ENCODE measurements at places on chromosomes 1 and 21.

DNA sequence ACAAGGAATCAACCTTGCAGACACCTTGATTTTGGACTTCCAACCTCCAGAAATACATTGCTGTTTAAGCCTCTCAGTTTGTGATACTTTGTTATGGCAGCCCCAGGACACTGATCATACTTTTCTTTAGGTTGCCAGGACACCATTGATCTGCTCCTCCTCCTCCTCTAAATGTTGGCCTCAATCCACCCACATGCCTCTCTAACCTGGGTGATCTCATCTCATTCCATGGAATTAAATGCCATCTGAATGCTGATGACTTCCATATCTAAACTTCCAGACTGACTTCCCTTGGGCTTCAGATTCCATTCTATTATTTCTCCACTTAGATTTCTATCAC lies 7.4 kb upstream of the PPP1R15B start:
- DNase-seq = no peak

- DNase-seq = no peak
These were observed 5.5 kb downstream of the CLCA4 start for GRCh38 chr1:86552376-86552775.

GRCh38 chr1:234844479-234845031 lies 234.6 kb upstream of the IRF2BP2 start:
- no peak for DNase-seq

DNA sequence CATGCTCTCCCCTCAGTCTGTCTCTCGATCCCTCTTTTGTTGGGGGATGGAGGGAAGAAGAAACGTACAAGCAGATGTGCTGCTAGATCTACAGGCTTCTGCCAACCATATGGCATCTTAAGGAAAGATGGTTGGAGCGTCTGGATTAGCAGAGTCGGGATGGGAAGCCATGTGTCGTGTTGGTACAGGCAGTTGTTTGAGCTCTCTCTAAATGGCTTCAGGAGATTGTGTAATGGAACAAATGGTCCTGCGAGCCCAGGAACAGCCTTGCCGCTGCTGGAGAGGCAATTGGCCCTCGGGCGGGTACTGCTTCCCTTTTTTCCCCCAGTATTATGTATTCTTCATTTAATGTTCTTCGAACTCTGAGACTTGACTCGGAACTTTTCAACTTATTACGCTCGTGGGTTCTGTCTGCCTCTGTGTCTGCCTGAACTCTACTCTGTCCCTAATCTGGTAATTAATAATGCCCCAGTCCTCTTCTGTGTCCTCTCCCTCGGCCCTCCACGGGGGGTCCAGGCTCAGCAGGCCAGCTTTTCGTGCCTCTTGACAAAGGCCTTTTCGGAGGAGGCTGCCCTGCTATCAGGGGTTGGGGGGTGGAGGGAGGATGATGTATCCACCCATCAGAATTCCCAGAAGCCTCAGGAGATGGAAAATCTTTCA lies 215.3 kb downstream of the SDCCAG8 start:
- DNase-seq = no peak

DNA sequence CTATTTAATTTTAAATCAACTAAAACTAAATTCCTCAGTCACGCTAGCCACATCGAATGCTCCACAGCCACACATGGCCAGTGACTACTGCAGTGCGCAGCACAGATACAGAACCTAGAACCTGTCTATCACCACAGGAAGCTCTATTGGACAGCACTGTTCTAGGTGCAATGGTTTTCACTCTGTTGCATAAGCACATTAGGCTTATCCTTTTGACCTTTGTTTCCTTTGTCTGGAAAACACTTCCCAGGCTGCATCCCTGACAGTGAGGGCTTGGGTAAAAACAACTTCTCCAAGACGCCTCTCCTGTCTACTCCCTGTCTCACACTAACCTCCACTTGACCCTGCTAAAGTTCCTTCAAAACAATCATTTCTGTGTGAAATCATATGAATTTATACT lies 33.6 kb upstream of the RAP1GAP start:
- DNase-seq = no peak

GRCh38 chr1:202957733-202958543 lies at the start of gene ADIPOR1:
TSS of gene ADIPOR1 (minus strand) at chr1:202958312. CDS start at chr1:202951070, 7,242 bp downstream.
- DNase-seq = peak; percentile 79

- no peak for DNase-seq
These were observed 19.7 kb downstream of the SLC2A1 start for GRCh38 chr1:42938645-42939615.

DNA sequence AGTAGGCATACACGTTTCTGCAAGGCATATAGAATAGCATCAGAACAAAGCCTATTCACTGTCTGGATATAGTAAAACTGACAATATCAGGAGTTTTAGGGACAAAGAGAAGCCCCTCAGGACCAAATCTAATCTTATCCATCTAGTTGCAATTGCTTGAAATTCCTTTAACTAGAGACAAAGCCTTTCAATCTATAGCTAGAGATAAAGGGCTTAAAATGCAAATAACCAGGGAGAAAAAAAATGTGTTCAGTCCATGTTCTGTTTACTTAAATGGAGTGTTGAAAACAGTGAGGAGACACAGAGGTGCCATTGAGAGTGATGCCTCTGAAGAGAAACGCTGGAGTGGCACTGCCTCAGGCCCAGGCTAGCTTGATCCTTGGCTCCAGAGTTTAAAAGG lies 286.1 kb downstream of the DPYD start:
- no peak for DNase-seq

DNA sequence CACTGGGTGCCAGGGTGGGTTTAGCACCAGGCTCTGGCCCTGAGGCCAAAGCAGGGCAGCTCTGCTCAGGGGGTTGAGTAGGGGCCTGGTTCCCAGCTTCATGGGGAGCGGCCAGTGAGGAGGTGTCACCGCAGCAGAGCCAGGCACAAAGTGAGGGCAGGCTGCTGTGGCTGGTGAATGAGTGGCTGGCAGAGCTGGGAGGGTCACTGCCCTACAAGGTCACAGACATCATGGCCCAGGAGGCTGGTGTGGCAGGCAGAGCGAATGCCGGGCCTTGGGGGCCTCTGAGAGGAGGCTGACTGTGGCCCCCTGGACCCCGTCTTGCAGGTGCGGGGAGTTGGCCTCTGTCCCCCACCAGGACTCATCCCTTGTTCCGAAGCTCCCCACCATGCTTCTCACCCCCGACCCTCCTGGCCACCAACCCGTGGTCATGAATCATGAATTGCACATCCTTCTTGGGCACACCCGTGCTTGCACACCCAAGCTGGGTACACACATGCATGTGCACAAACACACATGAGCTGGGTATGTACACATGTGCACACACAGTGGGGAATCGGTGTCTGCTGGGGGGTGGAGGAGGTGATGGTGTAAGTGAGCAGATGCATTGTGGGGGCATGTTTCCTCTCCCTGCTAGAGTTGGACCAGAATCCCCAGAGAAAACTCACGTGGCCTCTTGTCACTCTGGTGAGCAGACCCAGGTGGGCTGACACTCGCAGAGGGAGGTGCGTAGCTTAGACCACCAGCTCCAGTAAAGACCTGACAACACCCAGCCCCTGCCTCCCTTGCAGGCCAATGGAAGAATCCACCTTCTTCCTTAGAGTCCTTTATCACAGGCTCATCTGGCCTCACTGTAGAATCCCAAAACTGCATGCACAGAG lies 4.8 kb upstream of the GNB1 start:
- DNase-seq = no peak

Data from CMK (cell line).